ENCODE measurements at places on chromosomes 4 and X.

GRCh38 chrX:101973066-101973465 is 41.2 kb upstream of the ZMAT1 start:
- no peak for DNase-seq

DNA sequence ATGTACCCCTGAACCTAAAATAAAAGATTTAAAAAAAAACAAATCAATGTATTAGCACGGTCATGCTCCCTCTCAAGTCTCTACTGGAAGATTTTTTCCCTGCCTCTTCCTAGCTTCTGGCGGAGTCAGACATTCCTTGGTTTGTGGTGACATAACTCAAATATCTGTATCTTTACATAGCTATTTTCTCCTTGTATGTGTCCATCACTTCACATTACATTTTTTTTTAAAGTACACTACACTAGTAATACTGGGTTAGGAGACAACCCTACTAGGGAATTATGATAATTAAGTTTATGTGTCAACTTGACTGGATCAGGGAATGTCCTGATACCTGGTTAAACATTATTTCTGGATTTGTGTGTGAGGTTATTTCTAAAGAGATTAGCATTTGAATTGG is 1197.9 kb downstream of the TECRL start:
- no peak for DNase-seq

- DNase-seq: no peak
Observed at GRCh38 chr4:101556842-101557241, 209.5 kb upstream of the PPP3CA start.

DNA sequence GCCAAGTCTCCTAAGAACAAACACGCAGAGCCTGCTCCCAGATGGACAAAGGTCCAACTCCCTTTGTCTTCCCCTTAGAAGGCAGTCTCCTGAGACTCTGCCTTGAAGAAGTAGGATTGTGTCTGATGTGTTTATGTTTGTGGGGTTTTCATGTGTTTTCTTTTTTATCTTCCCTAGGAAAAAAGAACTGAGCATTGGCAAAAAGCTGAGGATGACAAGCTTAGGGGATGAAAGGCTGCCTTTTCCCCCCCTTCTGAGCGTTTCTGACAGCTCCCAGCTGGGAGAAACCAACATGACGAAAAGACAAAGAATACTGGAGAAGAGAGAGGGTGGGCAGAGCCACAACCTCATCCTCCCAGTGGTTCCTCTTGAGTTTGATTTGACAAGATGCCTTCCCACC is 181.1 kb downstream of the EVC2 start:
- no peak for DNase-seq

DNA sequence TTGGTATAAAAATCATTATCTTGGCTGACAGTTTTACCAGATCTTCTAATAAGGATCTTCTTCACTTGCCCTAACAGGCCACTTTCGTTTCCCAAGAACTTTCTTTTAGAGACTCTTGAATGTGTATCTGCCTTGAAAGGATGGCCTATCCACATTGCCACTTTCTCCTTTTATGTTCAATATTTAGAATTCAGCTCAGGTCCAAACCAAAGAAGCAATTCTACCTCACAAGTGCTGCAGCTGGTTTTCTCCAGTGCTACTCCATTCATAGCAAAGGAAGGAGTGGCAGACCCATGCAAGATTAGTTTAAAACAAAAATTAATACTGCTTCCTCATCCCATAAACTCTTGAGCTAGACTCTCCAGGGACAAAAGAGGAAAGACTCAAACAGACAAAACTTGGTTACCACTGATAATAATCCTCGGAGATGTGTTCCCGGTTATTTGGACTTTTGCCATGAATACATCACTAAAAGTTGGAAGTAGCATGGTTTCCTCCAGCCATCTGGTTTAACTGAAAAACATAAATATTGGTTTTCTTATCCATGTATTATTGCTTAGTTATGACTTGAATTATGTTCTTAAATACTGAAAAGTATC is 401.8 kb downstream of the PABPC4L start:
- no peak for DNase-seq

GRCh38 chr4:189311251-189311650 is 629.4 kb upstream of the FRG1 start:
- DNase-seq: no peak

GRCh38 chr4:170529748-170530722 is 440.3 kb upstream of the AADAT start:
- DNase-seq: no peak

DNA sequence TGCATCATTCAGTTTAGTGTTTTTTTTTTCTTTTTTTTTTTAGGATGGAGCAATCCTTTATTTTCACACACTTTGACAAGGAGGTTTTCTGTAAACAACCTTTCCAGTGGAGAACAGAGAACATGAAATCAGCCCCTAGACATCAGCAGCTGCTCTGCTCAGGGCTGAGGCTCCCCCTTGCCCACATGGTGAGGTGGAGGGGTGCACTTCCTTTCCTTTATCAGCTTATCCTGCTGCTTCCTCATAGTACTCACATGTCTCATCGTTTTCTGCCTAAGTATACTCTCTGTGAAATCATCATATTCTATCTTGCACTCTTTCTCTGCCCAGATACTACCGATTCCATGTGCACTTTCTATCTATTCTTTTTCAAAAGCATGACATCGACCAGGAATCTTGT is 47.6 kb upstream of the PRSS12 start:
- DNase-seq: no peak

- DNase-seq: no peak
Observed at GRCh38 chrX:11609109-11609508, 56.6 kb downstream of the ARHGAP6 start.

GRCh38 chrX:112753116-112753515 is 73.4 kb upstream of the LHFPL1 start:
- no peak for DNase-seq

- no peak for DNase-seq
Observed at GRCh38 chr4:168859888-168860694, 150.0 kb downstream of the CBR4 start.

GRCh38 chrX:143165778-143166177 is 140.1 kb downstream of the SPANXN4 start:
- DNase-seq: no peak

DNA sequence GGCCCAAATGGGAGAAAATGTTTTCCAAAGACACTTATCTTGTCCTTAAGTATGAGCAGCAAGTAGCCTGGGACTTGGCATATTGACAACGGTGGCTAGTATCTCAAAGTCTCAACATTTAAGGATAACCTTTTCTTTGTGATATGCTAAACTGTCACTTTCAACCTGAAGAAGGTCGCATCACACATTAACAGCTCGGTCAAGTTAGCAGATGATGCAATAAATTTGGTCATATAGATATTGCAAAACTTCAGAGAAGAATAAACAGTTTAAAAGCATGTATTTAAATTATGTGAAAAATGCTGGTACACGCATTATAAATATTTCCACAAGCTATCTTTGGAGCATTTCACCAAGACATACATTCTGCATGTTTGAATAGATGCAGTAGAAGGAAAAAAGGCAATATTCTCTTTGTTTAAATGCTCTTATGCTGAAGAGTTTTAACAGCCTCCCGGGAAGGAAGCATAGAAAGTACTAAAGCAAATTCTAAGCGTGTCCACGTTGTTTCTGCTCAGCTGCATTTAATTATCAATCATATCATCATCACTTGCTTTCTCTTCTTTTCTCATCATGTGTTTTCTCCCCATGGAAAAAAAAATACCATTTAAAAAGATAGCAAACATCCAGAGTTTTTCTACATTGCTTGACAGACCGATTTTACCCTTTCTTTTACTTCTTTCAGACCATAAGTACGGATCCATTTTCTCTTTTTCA is 24.2 kb downstream of the ARHGAP6 start:
- DNase-seq: no peak

GRCh38 chrX:9023293-9023692 is 10.6 kb downstream of the FAM9B start:
- DNase-seq: no peak

DNA sequence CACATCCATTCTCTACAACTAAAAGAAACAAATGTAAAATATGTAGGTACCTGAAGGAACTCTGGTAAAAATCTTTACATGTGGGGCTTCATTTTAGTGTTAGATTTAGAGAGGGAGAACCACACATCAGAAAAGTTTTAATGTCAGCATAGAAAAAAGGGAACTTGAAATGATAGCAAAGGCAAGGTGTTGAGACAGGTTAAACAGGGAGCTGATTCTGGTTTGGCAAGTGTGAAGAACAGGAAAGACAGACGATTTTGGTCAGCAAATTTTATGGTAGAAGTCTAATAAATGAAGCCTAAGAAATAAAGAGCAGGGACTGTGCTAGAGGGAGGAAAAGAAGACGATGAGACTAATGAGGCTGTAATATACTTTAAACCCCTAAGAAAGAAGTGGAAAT is 67.6 kb upstream of the COX18 start:
- DNase-seq: no peak

DNA sequence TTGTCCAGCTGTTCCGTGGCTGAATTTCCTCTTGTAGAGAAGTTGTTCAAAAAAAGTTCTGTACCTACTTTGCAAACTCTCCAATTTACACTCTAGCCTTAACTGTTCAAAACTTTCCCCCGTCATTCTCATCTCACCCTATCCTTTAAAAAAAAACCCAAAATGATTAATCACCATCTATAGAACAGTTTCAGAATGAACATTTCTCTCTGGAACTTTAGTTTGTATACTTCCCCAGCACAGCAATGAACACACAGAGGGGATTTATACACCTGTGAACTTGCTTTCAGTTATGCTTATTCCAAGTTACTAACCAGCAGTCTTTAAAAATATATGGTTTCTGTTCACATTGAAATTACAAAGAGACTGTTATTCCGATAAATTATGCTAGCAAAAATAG is 1.2 kb downstream of the GEMIN8 start:
- no peak for DNase-seq

DNA sequence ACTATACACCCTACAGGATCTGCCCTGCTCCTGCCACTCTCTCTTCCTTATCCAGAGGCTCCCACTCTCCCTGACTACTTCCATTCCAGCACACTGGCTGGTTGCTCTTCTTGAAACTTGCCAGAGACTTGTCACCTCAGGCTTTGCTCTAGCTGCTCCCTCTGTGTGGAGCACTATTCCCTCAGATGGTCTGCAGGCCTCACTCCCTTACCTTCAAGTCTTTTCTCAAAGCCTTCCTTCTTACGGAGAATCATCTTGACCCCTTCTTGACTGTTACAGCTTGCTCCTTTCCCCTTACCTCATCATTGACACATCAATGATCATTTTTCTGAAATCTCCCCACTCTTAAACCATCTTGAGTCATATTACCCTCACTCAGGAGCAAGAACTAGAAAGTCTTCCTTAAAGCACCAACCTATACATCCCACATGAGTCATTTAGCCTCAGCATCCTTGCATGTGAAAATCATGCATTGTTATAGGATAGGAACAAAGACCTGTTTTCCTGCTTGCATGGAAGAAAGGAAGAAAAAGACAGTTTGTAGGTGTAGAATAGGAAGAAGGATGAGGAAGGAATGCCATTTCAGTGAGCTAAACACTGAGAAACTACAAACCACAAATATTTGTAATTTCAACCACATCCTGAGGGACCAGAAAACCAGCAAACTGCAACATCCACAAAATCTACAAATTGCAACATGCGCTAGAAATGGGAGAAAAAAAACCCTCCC is 55.7 kb downstream of the ANTXR2 start:
- no peak for DNase-seq
